Stimulated activated CD8-positive, alpha-beta memory T cell treated with anti-CD3 and anti-CD28 coated beads, Interleukin-4, amount 100 ng/mL, for 24 hours (primary cell): ENCODE measurements at places on chromosomes 3 and 15.

DNA sequence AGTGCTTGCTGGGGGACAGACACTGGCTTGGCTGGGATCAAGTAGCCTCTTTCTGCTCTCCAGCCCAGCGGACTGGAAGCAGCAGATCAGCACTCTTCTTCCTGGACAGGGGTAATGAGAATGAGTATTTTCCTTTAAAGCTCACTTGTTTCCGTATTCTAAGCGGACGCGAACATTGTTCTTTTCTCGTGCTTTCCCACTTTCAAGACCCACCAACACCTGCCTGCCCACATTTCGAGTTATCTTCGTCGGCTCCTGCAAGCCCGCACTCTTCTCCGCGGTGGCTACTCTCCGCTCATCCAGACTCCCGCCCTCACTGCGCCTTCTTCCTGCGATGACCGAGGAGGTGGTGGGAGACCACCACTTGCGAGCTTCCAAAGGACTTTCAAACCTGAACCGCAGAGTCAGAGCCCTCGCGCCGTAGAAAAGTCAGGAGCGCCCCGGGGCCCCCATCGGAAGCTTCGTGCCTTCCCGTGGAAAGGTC, 1.6 kb upstream of the PPM1L start:
- DNase-seq = peak; percentile 1

DNA sequence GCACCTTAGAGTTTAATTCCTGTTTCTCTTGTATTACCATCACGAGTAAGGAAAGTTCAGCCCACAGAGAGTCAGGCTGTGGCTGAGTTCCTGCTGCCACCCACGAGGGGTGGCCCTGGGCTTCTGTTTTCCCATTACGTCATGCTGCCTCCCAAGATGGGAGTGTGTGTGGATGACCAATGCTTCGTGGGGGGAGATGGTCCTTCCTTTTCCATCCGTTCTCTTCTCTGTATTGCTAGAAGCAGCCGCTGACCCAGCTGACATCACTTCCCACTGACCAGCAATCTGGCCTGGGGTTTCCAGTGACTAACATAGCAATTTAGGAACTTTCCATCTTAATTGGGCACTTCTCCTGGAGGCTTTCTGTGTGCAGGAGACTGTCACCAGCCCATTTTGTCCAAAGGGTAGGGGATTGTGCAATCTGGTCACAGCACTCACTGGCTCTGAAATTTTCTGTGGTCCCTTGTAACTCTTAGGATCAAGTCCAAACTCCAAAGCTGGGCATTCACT, 9.3 kb downstream of the IRAK2 start:
- DNase-seq = no peak

GRCh38 chr3:159731254-159731653, 257.4 kb upstream of the IL12A start:
- no peak for DNase-seq

DNA sequence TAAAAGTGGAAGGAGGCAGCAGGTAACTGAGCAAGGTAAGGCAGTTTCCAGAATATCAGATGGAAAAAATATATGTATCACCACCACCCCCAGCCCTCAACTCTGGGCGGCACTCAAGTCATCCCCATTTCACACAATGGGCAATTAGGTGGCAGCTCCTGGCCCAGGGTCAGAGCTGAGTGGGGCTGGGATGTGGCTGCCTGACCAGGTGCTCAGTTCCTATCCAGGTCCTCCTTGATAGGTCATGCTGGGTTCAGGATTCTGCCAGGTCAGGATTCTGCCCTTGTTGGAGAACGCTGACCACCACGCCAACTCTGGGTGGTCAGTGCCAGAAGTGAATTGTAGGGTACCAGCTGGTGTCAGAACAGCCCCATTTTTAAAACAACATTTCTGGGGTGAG, 29.5 kb downstream of the RAB6B start:
- no peak for DNase-seq

DNA sequence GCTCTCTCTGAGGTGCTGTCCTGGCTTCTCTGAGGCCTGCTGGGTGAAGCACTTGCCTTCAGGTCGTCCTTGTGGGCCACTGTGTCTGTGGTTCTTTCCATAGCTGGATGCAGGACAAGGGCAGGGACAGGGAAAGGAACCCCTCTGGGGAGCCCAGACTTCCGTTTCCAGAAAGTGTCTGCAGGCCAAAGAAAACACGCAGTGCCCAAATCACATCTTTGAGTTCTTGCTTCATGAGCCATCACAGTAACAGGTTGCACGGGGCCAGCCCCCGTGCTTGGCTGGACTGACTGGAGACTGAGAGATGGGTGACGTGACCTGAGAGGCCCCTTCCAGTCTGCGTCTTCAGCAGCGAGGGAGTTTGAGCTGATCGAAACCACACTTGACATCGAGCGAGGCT, 115.8 kb downstream of the GABRG3 start:
- no peak for DNase-seq

GRCh38 chr15:70269991-70270751, 172.5 kb upstream of the TLE3 start:
- no peak for DNase-seq
